Myocyte (in vitro differentiated cells): ENCODE measurements at places on chromosomes 2 and 18. TPM values are rescaled to one million over a fixed set of nuclear protein-coding genes. Genes with fewer than 3 reads are reported as not detected.

CCDC141 gene
- total RNA-seq = 32.4 and 61.8 TPM in 2 replicates

MSTN gene
- 27.5 and 34.2 TPM in 2 replicates for total RNA-seq

REG1A gene
- total RNA-seq = not detected in 2 replicates

RAX gene
- not detected in 2 replicates for total RNA-seq

PLCD4 gene
- 9.9 and 11.8 TPM in 2 replicates for total RNA-seq

IL1R1 gene
- total RNA-seq = 12.9 and 13.9 TPM in 2 replicates

DNA sequence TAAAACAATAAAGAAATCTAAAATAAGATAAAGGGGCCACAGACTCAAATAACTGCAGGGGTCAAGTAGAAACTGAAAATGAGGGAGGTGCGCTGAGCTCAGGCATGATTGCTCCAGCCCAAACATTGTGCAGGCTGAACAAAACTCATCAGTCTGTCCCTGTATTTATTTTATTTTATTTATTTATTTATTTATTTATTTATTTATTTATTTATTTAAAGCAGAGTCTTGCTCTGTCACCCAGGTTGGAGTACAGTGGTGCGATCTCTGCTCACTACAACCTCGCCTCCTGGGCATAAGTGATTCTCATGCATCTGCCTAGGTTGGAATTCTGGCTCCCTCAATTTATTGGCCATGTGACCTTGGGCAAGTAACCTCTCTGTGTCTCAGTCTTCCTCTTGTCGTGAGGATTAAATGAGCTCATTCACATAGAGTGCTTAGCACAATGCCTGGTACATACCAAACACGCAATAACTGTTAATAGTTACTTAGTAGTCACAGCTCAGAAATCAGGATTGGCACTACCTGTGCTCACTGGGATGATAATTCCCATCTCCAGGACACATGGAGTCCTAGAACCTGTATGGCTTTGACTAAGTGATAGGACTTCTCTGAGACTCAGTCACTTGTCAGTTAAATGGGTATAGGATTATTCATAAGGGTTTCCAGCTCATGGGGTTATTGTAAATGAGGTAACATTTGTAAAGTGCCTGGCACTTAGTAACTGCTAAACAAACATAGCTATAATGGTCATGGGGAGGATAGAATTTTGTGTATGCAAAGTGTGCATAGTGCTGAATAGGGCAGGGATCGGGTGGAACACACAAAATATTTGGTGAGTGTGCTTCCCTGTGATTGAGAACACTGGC is 6.0 kb downstream of the SPEG start:
- peak; percentile 32 for DNase-seq

DNA sequence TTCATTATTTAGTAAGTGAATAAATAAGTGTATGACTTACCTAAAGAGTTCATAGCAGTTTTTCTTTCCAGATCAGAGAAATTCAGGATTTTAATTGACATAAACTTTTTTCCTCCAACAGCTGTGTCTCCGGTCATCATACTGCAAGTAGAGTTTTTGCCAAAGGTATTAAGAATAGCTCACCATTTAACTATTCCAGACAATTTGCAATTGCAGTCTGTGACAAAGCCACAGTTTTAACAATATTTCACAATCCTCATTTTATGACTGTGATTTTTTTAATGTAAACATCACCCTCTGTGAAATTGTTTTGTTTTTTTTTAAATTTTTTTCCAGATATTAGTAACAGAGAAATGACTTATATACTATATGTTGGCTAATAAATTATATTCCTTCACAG is 199.1 kb downstream of the TRIB2 start:
- DNase-seq = peak; percentile 23

GRCh38 chr2:110804915-110805314 is 72.5 kb downstream of the ACOXL start:
- no peak for DNase-seq

DNA sequence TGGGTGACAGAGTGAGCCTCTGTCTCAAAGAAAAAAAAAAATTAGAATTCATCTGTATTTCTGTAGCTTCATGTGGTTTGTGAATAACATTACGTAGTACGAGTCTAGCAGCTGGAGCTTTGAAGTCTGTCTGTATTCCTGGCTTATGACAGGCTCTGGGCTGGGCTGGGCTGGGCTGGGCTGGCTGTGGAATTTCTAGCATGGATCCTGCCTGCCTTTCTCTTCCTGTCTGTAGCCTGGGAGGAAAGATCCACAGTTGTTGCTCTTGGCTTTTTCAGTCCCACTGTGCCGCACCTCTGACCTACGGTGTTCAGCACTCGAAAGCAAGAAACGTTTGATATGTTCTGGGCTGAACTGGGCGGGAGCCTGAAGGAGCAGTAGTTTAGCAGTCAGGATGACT is 55.4 kb downstream of the BOLA3 start:
- DNase-seq = peak; percentile 85

GRCh38 chr2:117850461-117850860 is 36.0 kb downstream of the DDX18 start:
- DNase-seq = no peak

- peak; percentile 38 for DNase-seq
Observed at GRCh38 chr2:1455466-1455865, 42.2 kb downstream of the TPO start.

- DNase-seq = no peak
Observed at GRCh38 chr2:31980674-31981356, 30.0 kb downstream of the MEMO1 start.

DNA sequence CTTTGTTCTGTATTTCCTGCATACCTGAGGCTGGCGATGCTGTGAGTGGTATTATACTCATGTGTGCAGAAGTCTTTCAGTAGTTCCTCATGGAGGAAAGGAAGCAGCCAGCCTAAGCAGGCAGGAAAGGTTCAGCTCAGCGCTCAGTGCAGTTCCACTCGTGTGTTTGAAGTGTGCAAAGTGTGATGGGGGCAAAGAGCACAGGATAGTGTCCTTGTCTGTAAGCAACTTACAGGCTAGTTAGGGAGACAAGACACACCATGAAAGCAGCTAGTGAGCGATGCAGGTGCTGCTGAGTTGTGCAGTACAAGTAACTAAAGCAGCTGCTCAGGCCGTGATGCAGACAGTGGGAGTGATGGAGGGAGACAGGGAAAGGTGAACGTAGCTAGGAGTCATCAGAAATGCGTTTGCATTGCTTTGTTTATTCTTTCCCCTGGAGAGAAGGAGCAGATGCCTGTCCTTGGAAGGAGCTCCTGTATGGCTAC is 146.2 kb downstream of the LDLRAD4 start:
- no peak for DNase-seq

DNA sequence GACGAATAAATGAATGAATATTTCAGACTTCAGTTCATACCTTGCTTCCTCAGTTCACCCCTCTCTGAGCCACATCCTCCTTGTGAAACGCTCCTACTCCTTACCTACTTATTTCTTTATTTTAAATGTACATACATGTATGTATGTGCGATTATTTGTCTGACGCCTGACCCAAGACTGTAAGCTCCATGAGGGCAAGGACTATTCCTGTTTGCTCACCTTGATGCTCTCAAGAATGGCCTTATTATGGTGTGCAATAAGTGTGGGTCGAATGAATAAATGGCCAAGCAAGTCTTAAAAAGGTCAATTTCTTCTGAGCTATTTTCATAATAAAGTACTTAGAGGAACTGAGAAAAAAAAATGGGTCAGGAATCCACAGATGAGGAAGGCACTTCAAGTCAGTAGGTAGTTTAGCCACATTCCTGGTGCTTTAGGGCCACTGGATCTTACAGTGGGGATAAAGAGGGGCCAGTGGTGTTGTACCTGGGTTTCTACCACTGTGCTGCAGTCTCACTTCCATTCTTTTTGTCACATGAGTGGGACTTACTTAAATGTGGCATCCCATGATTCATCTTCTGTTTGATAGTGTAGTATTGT is 74.7 kb downstream of the SDC1 start:
- no peak for DNase-seq

- no peak for DNase-seq
Observed at GRCh38 chr2:34848132-34848531, 1249.0 kb upstream of the FAM98A start.

GRCh38 chr2:69171897-69172525 is 159.0 kb downstream of the ANTXR1 start:
- DNase-seq = no peak

DNA sequence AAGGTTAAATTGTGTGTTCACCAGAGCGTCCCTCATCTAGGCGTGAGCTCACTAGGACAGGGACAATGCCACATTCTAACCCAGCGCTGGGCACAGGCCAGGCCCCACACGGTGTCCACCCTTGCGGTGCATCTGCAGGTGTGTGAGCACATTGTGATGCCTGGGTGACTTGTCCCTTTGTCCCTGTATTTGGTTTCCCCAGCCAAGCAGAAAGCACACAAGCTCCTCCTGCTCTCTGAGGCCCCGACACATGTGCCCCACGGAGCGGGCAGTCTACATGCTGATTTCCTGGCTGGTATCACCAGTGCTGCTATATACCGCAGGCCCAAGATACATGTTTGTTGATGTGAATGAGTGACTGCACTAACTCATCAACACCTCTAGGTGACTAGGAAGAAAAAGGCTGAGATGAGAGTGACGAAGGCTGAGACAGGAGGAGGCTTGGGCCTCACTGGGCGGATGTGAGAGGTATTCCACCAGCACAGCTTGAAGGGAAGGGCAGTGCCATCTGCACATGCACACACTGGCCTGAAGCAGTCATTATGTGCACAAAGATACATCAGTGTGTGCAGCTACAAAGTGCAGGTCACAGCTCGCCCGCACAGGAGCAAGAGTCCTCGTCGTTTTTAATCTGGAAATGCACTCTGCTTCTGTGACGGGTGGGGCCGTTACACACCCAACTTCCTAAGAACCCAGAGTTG is 205.9 kb downstream of the EIPR1 start:
- DNase-seq = no peak

DNA sequence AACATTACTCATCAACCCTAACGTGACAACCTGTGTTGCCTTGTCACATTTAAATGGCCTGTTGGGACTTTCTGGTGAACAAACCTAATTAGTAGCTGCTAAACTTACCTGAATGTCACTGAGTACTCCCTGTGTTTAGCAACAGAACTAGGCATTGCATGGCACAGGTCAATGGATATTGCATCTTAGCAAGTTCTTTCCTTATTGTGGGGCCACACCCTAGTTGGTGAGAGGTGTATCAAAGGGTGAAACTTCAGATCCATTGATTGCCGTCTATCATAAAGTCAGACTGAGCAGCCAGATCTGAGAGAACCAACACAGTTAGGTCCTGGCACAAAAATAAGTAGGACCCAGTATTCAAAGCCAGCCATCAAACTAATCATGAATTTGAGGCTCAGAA is 29.8 kb upstream of the ZNF385B start:
- DNase-seq = no peak

DNA sequence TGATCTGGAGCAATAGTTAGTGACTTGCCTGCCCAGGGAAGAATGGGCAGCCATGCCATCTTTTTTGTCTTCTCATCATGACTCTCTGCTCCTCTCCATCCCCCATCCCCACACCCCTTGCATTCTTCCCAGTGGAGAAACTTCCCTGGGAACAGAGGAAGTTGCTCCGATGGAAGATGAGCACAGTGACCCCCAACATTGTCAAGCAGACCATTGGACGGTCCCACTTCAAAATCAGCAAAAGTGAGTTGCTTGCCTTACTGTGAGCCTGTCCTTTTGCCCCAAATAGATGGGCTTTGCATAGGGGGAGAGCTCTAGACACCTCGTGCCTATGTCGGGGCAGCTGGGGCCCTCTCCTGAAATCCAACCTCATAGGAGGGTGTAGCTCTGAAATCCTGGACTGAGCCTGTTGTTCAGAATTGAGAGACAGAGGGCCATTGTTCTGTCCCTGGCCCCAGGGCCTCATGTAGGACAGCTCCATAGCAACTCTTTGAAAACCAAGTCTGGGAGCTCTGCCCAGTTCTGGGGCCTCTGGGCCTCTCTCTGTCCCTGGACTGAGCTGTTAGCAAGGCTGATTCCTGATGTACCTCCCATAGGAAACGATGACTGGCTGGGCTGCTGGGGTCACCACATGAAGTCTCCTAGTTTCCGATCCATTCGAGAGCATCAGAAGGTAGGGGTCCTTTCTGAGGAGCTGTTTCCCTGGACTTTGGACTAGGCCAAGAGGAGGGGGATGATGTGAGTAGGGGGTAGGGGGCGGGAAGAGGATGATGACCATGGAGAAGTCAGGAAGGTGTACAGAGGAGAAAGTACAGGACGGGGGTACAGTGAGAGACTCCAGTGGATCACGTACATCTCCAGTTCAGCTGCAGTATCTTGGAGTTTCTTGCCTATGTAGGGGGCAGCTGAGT is 35.2 kb downstream of the TTLL4 start:
- peak; percentile 37 for DNase-seq

- DNase-seq = no peak
Observed at GRCh38 chr18:44636241-44636640, 44.4 kb upstream of the SETBP1 start.

DNA sequence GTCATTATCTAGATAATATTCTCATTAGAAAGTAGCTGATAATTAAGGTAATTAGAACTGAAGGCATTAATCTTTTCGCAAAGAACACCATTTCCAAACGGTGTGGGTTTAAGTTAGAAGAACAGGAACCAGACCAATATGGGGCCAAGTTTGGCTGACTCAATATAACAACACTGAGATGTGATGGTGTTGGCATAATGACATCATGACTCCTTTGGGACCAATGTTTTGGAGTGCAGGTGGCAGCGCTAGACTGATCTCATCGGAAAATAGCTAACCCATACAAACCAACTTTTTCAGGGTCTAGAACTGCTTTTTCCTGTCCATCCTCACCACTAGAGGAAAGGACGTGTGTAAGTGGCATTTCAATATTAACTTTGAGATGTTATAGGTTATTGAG is 1171.7 kb upstream of the ZEB2 start:
- no peak for DNase-seq

- DNase-seq = peak; percentile 33
Observed at GRCh38 chr2:9310798-9311197, 104.2 kb downstream of the ASAP2 start.

DNA sequence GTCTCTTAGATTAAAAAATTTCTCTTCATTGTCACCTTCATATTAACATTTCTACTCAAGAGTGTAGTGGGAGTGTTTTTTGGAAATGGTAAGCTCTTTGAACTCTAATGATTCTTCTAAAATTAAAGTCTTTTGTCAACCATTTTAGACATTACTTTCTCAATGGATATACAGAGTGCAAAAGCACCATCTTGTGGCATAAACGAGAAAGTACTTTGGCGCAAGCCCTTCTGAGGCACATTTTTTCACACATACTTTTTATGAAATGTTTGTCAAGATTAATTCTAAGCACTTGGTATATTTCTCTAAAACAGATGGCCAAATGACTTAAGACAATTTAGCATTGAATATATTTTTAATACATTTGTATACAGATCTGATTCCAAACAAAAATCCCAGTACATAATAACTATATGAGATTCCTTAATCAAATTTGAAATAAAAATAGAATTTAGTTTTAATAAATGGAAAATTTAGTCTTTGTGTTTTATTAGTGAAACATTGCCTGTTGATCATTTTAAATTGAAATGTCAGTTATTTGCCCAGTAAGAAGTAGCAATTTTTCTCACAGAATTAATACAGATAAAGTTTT is 63.3 kb upstream of the GALNT5 start:
- peak; percentile 70 for DNase-seq

GRCh38 chr2:8303322-8303832 is 378.5 kb upstream of the ID2 start:
- peak; percentile 45 for DNase-seq

GRCh38 chr18:43279015-43279744 is 1.9 kb upstream of the SYT4 start:
- no peak for DNase-seq
